RWPE1 (cell line): ENCODE measurements at places on chromosomes 1 and 21.

DNA sequence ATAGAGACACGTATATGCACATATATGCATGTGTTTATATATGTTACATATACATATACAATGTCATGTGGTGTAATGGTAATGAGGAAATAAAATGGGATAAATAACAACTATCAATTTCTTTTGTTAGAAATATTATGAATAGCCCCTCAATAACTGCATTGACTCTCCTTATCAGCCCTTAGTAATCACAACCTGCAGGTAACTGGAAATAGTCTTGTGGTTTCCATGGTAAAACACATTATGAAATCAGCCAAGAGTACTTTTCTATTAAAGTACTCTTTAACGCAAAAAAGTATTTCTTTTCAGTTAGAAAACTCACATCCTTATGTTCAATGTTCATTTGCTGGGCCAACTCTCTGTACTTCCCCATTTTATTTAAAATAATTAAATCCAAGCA lies 105.8 kb downstream of the KCNT2 start:
- DNase-seq: no peak

GRCh38 chr1:26582053-26582835 lies 52.7 kb downstream of the RPS6KA1 start:
- no peak for DNase-seq

DNA sequence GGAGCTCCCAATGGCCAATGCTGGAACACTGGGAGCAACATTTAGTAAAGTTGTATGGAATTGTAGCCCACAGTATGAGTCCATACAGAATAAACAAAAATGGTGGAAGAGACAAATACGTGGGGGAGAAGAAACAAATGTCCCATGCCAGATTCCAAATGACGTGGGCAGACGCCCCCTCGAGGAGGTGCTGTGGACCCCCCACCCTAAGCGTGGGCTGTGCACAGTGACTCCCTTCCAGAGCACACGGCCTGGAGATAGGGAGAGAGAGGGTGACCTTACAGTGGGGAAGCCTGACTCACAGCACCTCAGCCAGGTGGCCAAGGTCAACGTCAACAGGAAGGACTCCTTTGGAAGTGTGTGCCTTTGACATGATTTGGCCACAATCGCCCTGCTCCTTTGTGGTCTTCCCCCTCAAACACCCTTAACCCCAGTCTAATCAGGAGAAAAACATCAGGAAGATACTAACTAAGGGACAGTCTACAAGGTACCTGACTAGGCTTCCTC lies 13.7 kb upstream of the PDE9A start:
- DNase-seq: no peak

DNA sequence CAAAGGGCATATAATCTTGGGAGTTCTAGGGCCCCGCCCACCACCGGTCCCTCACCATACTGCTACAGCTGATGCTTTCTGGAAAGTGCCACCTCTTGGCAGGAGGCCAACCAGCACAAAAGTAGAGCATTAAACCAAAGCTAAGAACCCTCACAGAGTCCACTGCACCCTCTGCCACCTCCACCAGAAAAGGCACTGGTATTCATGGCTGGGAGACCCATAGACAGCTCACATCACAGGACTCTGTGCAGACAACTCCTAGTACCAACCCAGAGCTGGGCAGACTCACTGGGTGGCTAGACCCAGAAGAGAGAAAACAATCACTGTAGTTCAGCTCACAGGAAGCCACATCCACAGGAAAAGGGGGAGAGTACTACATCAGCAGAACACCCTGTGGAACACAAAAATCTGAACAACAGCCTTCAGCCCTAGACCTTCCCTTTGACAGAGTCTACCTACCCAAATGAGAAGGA lies 10.8 kb downstream of the THEM4 start:
- no peak for DNase-seq

DNA sequence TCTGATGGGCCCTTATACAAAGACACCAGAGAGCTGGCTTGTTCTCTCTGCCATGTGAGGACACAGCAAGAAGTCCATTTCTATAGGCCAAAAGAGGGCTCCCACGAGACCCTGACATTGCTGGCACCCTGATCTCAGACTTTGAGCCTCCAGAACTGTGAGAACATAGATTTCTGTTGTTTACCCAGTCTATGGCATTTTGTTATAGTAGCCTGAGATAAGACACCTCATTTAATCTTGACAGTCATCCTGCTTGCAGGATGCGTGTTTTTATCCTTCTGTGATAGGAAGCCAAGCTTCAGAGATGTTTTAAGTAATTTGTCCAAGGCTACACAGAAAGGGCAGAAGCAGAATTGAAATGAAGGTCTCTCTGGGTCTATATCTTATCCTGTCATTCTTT lies 138.8 kb upstream of the HOOK1 start:
- DNase-seq: no peak
